Aorta (tissue), 5 donors: ENCODE measurements at places on chromosomes 7 and 10. TPM values are rescaled to one million over a fixed set of nuclear protein-coding genes. Genes with fewer than 3 reads are reported as not detected.
A peak's percentile ranks its signal among the peaks of the same experiment; 100 is the strongest.

The FGFR2 gene
- total RNA-seq = 13.1 TPM

The CLCN1 gene
- total RNA-seq = not detected

GRCh38 chr7:2943851-2944601 is 99.6 kb downstream of the CARD11 start:
- H3K27ac ChIP-seq = no peak overlapping the region
- H3K36me3 ChIP-seq = no peaks in the 10 kb centered on the region
- peak; percentile 65 for DNase-seq
- no peak overlapping the region for H3K4me3 ChIP-seq
- no peaks in the 10 kb centered on the region for H3K27me3 ChIP-seq
- no peaks in the 10 kb centered on the region for H3K4me1 ChIP-seq

DNA sequence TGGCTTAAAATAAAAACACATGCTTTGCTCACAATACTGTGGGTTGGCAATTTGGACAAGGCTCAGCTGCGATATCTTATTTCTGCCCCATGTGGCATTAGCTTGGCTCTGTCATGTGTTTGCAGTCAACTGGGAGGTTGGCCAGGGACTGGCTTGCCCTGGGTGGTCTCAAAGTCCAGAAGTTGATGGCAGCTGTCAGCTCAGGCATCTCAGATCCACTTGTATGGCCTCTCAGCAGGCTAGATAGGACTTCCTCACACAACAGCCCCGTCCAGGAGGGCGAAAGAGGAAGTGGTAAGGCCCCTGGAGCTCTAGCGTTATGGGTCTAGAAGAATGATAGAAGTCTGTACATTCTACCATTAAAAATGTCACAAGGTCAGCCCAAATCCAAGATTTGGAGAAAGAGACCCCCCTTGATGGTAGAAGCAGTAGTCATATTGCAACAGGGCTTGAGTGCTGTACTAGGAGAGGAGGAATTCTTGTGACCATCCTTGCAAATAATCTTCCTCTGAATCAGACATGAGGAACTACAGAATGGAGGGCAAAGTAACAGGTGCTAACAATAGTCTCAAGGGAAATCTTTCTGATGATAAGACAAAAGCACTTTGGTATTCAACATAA is 166.2 kb downstream of the FAM107B start:
- H3K27ac ChIP-seq = no peak overlapping the region
- H3K27me3 ChIP-seq = no peaks in the 10 kb centered on the region
- DNase-seq = peak; percentile 66
- no peaks in the 10 kb centered on the region for H3K4me1 ChIP-seq

DNA sequence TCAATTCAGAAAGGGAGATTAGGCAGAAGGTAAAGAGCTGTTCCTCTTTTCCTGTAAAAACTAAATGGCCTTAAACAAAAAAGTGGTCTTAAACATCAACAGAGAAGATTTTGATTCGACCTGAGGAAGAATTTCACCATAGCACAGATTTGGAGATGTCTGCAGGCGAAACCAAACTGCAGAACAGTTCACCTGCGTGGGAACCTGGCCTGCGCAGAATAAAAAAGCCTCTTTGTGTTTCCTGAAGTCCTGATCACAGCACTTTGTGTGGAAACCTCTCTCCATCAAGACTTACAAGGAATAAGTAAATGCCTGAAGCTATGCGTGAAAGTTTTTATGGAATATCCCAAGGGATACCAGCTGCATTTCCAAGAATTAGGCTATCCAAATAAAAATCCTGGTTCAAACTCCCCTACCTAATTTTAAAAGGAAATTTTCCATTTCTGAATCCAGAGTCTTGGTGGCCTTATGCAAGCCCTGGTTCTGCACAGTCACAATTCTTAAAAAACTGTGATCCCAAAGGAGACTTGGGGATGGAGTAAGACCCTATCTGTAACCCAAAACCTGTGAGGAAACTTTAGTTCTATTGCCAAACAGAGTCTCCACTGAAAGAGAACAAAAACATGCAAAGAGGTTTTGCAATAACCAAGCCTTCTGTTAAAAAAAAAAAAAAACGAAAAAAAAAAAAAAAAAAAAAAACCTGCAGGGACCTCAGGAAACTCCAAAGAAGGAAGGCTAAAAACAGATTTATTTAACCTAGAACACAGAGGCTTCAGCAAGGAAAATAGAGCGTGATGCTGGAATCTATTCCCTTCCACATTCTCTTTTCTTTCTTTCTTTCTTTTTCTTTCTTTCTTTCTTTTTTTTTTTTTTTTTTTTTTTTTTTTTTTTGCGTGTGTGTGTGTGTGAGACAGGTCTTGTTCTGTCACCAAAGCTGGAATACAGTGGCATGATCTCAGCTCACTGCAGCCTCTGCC is 10.4 kb downstream of the CALML3 start:
- H3K4me3 ChIP-seq = no peak overlapping the region
- no peaks in the 10 kb centered on the region for H3K27me3 ChIP-seq
- no peaks in the 10 kb centered on the region for H3K36me3 ChIP-seq
- DNase-seq = no peak
